ENCODE measurements at places on chromosomes 1 and 21.
A peak's percentile ranks its signal among the peaks of the same experiment; 100 is the strongest.

DNA sequence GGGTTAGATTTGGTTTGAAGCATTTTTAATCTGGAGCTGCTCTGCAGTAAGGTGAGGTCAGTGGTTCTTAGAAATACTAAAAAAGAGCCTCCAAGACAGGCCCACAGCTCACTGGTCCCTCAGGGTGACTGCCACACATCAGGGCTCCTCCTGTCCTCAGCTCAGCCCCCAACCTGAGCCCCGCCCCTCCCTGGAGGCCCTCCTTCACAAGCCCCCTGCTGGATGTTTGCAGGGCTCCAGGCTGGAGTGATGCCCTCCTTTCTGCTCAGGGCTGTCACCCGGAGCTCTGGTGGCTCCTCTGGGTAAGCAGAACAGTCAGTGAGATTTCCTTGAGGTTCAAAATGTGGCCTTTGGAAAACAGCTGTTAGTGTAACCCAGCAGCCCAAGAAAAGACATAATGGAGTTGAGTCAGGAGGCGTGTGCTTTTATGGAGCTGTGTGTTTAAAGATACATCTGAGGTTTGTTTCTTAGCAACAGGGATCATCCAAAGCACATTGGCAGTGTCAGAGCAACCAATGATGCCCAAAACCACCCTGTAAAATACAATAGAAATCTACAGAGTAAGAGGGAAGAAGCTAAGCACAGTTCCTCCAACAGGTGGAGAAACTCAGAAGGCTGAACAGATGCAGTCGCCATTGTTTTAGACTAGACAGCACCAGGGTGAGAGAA lies 21.4 kb downstream of the STUM start:
- peak; percentile 25 for DNase-seq

DNA sequence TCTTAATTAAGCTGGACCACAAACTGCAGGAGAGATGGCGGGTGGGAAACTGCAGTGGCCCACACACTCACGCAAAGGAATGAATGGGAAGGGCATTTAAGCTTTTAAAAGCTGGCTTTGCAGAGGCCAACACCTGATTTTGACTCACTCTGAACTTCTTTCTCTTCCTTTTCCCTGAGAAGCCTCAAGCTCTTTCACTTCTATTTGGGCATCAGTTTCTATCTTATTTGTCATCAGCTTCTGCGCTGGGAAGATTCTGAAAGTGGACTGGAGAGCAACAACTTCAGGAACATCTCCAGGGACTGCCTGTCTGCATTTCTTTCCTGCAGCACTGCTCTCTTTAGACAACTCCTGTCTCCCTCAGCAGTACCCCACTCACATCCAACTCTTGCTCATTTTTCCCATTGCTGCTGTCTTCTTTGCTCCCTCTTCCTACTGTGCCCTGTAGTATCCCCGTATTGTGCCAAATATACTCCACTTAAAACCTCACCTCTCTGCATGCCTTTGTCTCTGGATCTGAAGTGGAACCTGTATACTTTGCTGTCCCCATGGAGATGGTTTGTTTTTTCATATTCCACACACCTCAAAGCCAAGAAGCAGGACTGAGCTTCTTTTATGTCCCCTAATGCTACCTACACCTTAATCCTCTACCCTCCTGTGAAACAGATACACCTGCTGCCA lies 143.3 kb upstream of the JUN start:
- DNase-seq = no peak

- no peak for DNase-seq
Observed at GRCh38 chr1:154772606-154773506, 97.2 kb downstream of the KCNN3 start.

- DNase-seq = no peak
Observed at GRCh38 chr1:181089017-181089675, 646 bp downstream of the IER5 start.

Data from iPS DF 6.9 (cell line).